Naive thymus-derived CD4-positive, alpha-beta T cell (primary cell): ENCODE measurements at places on chromosomes 7 and 10.
A peak's percentile ranks its signal among the peaks of the same experiment; 100 is the strongest.

GRCh38 chr10:15122477-15123030 is 25.4 kb downstream of the RPP38 start:
- H3K4me3 ChIP-seq, result no peak overlapping the region
- no peaks in the 10 kb centered on the region for H3K27me3 ChIP-seq
- H3K36me3 ChIP-seq, result peaks cover 67% of the 10 kb centered on the region
- DNase-seq, result no peak
- no peaks in the 10 kb centered on the region for H3K4me1 ChIP-seq

DNA sequence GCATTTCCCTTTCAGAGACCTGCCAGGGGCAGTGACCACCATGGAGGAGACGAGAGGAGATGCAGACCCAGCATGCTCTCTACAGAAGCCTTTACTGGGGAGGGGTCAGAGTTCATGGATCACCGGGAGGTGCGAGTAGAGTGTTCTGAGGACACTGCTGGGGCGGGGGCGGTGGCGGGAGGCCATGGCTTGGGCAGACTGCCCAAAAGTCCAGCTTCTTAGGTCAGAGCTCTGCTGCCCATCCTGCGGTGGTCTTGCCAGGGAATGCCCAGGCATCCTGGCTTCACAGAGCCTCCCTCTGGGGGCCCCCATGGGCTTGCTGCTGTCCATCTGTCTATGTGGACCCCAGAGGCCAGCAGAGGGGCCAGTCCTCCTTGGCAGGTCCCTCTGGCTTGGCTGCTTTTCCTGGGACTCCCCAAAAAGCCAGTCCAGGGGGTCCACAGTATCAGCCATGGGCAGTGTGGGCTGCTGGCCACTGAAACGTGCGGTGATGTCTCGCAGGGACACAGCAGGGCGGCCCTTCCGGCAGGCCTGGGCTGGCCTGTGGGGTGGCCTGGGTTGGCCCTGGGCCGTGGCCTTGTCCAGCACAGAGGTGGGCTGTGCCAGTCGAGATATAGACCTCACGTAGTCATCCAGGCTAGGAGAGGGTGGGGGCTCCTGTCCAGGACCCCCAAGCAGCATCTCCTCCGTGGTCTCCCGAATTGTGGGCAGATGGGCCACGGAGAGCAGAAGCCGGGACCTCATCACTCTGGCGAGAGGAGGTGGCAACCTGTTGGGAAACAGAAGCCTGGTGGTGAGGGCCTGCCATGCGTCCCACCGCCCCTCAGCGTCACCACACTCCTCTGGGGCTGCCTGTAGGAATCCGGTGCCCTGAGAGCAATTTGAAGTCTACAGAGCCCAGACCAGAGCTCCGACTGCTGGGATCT is 1.1 kb downstream of the DEPP1 start:
- H3K36me3 ChIP-seq, result no peaks in the 10 kb centered on the region
- no peak overlapping the region for H3K4me3 ChIP-seq
- H3K27me3 ChIP-seq, result no peaks in the 10 kb centered on the region
- H3K27ac ChIP-seq, result no peak overlapping the region

DNA sequence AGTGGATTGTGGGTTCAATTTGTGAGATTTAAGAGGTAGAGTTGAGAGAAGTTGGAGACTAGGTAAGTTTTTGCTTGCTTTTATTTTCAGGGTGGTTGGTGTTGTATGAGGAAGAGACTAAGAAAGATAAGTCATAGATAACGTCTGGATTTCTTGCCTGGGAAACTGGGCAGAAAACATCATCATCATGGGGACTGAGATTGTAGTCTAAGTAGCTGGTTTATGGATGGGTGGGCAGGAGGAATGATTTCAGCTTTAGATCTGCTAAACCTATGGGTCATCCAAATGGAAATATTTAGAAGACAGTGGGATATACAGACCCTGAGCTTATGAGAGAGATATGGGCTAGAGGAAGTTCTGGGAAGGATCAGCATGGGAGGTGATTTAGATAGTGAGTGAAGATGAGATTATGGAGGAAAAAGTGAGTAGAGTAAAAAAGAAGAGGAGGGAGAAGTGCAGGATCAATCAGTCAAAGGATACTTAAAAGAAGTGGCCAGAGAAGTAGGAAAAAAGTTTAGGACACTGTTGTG is 169.8 kb downstream of the WNT2 start:
- no peaks in the 10 kb centered on the region for H3K36me3 ChIP-seq
- H3K27ac ChIP-seq, result no peak overlapping the region
- no peaks in the 10 kb centered on the region for H3K4me1 ChIP-seq
- H3K4me3 ChIP-seq, result no peak overlapping the region
- H3K27me3 ChIP-seq, result no peaks in the 10 kb centered on the region
- no peak for DNase-seq

GRCh38 chr7:133828906-133829305 is 298.2 kb upstream of the LRGUK start:
- no peak overlapping the region for H3K4me3 ChIP-seq
- no peaks in the 10 kb centered on the region for H3K4me1 ChIP-seq
- no peak for DNase-seq
- no peaks in the 10 kb centered on the region for H3K36me3 ChIP-seq
- no peak overlapping the region for H3K27ac ChIP-seq
- H3K27me3 ChIP-seq, result no peaks in the 10 kb centered on the region

GRCh38 chr7:125930848-125931247 is 1001.2 kb upstream of the POT1 start:
- H3K36me3 ChIP-seq, result no peaks in the 10 kb centered on the region
- H3K4me1 ChIP-seq, result no peaks in the 10 kb centered on the region
- no peak overlapping the region for H3K4me3 ChIP-seq
- H3K27ac ChIP-seq, result no peak overlapping the region
- no peak for DNase-seq

DNA sequence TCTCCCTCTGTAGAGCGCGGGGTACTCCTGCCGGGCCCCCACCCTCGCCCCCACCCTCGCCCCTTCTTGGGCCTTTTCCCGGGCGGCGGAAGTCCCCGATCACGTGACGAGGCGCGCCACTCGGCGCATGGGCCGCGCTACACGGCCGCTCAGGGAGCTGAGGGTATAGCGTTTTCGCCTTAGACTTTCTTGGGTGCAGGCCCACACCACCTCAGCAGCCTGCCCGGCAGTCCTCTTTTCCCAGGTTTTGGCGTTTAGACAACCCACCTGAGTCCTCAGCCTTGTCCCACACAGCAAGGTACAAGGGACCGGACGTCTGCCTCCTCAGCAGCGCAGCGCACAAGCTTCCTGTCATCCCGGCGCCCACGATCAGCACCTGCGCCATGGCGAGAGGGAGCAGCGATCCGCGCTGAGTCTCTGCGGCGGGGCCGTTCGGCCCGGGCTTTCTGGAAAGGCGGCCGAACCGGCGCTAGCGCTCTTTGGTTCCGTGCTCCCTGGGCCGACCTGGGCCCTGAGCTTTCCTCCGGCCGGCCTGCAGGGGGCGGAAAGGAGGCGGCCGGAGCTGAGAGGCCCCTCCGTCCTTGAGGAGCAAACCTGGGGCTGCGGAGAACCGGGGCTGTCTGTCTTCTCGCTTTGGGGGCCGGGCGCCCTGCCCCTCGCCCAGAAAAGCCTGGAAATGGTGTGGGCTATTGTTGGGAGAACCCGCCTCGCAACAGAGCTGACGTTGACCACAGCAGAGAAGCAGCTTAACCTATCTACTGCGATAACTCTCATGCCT is at the start of gene RNLS:
TSS of gene RNLS (minus strand) at position 513 of the 778 bp plus-strand sequence.
- peak; percentile 49 for DNase-seq
- peaks cover 6% of the 10 kb centered on the region for H3K4me1 ChIP-seq
- peak within 1 kb of the TSS; percentile 90 for H3K4me3 ChIP-seq
- H3K27ac ChIP-seq, result peak within 1 kb of the TSS; percentile 80
- no peaks in the 10 kb centered on the region for H3K36me3 ChIP-seq

DNA sequence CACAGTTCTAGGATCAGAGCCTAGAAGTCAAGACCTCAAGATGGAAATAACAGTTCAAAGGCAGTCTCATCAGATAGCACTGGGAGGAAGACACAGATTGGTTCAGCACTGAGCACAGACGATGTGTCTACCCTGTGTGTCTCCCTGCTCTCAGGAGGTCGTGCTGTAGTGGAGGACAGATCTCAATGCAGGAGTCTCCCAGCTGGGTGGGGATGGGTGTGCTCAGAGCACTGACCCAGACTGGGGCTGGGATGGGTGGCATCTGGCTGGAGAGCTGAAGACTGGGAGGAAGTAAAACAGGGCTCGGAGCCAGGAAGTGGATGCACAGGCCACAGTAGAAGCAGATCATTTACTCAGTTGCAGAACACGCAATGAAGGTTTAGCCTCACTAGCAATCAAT is 69.5 kb upstream of the GDF10 start:
- peaks cover 15% of the 10 kb centered on the region for H3K4me1 ChIP-seq
- H3K27me3 ChIP-seq, result no peaks in the 10 kb centered on the region
- H3K36me3 ChIP-seq, result no peaks in the 10 kb centered on the region
- DNase-seq, result peak; percentile 11
- no peak overlapping the region for H3K4me3 ChIP-seq
- H3K27ac ChIP-seq, result no peak overlapping the region

- DNase-seq, result no peak
- no peaks in the 10 kb centered on the region for H3K4me1 ChIP-seq
- no peak overlapping the region for H3K27ac ChIP-seq
- H3K36me3 ChIP-seq, result no peaks in the 10 kb centered on the region
These were observed 11.6 kb downstream of the PANK1 start for GRCh38 chr10:89633484-89633883.

GRCh38 chr7:102129636-102130370 is 156.9 kb upstream of the SH2B2 start:
- no peak overlapping the region for H3K4me3 ChIP-seq
- H3K4me1 ChIP-seq, result no peaks in the 10 kb centered on the region

GRCh38 chr10:27319752-27320431 is 79.3 kb upstream of the ACBD5 start:
- no peaks in the 10 kb centered on the region for H3K36me3 ChIP-seq
- H3K27ac ChIP-seq, result no peak overlapping the region
- H3K4me1 ChIP-seq, result no peaks in the 10 kb centered on the region
- H3K4me3 ChIP-seq, result no peak overlapping the region

- no peaks in the 10 kb centered on the region for H3K4me1 ChIP-seq
- H3K27ac ChIP-seq, result no peak overlapping the region
- no peak for DNase-seq
- no peaks in the 10 kb centered on the region for H3K27me3 ChIP-seq
- no peaks in the 10 kb centered on the region for H3K36me3 ChIP-seq
These were observed 223.6 kb downstream of the GATA3 start for GRCh38 chr10:8278099-8278498.

GRCh38 chr10:95346715-95347401 is 56.1 kb upstream of the PDLIM1 start:
- DNase-seq, result no peak
- no peaks in the 10 kb centered on the region for H3K27me3 ChIP-seq
- no peak overlapping the region for H3K27ac ChIP-seq
- H3K4me3 ChIP-seq, result no peak overlapping the region

GRCh38 chr7:78146546-78146945 is 348.0 kb downstream of the PHTF2 start:
- no peaks in the 10 kb centered on the region for H3K4me1 ChIP-seq
- no peaks in the 10 kb centered on the region for H3K27me3 ChIP-seq
- H3K27ac ChIP-seq, result no peak overlapping the region
- no peaks in the 10 kb centered on the region for H3K36me3 ChIP-seq
- no peak overlapping the region for H3K4me3 ChIP-seq

DNA sequence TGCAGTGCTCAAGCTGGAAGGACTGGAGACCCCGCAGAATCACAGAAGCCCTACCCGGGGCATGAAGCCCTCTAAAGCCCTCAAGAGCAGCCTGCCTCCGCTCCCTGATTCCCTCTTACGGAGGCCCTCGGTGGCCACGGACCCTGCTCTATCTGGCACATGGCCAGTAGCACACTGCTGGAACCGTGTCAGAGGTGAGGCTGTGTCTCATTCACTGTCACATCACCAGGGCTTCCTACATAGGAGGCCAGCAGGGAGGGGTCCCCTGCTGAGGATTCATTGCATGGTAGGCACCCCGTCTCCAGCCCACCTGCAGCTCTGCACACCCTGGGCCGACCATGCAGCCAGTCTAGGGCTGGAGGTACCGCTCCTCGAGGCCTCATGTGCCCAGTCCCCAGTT is 259.2 kb downstream of the TNS3 start:
- no peaks in the 10 kb centered on the region for H3K27me3 ChIP-seq
- H3K4me3 ChIP-seq, result no peak overlapping the region
- no peaks in the 10 kb centered on the region for H3K36me3 ChIP-seq
- H3K4me1 ChIP-seq, result no peaks in the 10 kb centered on the region
- no peak for DNase-seq

DNA sequence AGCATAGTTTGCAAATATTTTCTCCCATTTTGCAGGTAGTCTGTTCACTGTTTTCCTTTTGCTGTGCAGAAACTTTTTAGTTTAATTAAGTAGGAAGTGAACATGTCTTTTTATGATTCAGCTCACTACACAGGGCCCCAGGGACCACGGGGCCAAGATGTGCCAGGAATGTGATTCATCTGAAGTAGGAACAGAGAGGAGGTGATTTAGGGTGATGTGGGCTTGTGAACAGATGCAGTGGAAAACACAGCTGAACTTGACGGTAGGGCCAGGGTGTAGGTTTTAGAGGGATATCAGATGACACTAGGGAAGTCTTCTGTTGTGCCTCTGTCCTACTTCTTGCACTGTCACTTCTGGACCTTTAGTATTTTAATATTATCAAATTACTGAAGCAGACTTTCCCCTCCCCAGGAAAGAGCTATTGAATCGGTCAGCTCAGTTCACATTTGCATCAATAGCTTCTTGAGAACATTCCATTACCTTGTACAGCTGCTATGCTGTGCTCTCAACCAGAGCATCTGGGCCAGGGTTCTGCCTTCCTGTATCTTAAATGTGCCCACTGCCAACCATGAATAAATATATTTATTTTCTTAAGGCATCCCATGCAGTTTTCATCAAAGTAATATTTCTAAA is 96.9 kb downstream of the OSBPL3 start:
- H3K27ac ChIP-seq, result no peak overlapping the region
- H3K27me3 ChIP-seq, result no peaks in the 10 kb centered on the region
- H3K4me3 ChIP-seq, result no peak overlapping the region
- DNase-seq, result no peak

DNA sequence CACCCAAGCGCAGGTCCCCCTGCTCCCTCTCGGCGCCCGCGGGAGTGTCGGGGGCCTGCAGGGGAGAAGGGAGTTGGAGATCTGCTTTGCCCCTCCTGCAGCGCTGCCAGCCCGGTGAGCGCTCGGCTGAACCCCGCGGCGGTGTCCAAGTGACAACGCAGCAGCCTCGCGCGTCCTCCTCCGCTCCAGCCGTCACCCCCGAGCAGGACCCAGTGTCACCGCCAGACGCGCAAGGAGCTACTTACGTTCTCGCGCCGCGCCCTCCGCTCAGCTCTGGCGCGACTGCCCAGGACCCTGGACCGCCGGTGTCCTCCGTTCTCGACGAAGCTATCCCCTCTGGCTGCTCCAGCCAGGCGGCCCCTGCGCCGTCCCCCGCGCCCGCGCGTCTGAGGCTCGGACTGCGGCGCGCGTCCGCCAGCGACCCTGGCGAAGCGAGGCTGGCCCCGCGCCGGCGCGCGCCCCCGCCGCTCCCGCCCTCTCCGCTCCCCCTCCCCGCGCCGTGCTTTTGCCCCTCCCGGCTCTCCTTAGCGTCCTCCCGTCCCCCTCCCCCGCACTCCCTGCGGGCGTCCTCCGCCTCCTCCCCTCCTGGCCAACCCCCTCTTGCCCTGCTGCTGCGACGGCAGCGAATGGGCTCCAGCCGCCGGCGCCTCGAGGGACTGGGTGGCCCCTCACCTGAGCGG is at the start of gene NRCAM:
TSS of gene NRCAM (minus strand) at position 439 of the 680 bp plus-strand sequence. CDS start 216,372 bp downstream, outside the sequence.
- H3K27me3 ChIP-seq, result no peaks in the 10 kb centered on the region
- DNase-seq, result peak; percentile 60
- H3K4me3 ChIP-seq, result peak within 1 kb of the TSS; percentile 51
- H3K4me1 ChIP-seq, result peaks cover 3% of the 10 kb centered on the region
- no peak within 1 kb of the TSS for H3K27ac ChIP-seq

- no peaks in the 10 kb centered on the region for H3K36me3 ChIP-seq
- no peak overlapping the region for H3K4me3 ChIP-seq
- no peak for DNase-seq
These were observed 17.0 kb downstream of the DNAJB12 start for GRCh38 chr10:72337722-72338121.

- no peak overlapping the region for H3K27ac ChIP-seq
- no peak overlapping the region for H3K4me3 ChIP-seq
- H3K27me3 ChIP-seq, result no peaks in the 10 kb centered on the region
These were observed 27.5 kb downstream of the DLG5 start for GRCh38 chr10:77899080-77899477.
